ENCODE measurements at places on chromosomes 6 and 20. TPM values are rescaled to one million over a fixed set of nuclear protein-coding genes. Genes with fewer than 3 reads are reported as not detected.

- no peak for DNase-seq
These were observed 59.9 kb upstream of the TINAG start for GRCh38 chr6:54248319-54248718.

- no peak for DNase-seq
These were observed 2.9 kb upstream of the GZF1 start for GRCh38 chr20:23358923-23359593.

- no peak for DNase-seq
These were observed 580.1 kb upstream of the BTBD3 start for GRCh38 chr20:11337361-11338130.

DNA sequence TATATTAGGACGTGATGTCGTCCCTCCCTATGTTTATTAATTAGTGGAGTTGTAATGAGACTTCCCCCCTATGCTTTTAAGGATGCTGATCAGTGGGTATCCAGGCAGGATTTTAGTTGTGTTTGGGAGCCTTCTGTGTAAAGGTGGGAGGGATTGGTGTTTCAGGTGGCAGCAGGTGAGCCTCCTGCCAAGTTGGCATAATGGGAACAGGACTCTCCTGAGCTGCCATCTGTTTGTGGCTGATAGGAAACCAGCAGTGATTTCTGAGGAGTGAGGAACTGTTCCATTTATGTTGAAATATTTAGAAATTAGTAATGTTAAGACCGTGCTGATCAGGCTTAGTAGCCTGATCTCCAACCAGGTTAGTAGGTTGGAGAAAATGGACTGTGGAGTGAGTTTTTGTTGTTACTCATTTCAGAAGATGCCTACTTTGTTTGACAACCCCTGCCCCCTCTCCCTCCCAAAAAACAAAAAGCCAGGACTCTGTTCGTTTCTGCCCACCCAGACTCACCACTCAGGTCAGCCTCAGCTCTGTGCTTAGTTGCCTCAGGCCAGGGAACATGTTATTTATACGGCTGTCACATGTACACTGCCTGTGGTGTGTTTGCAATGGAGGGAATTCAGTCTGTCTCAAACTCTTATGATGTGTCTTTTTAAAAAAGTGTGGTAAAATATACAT lies 55.4 kb upstream of the TULP4 start:
- no peak for DNase-seq

DNA sequence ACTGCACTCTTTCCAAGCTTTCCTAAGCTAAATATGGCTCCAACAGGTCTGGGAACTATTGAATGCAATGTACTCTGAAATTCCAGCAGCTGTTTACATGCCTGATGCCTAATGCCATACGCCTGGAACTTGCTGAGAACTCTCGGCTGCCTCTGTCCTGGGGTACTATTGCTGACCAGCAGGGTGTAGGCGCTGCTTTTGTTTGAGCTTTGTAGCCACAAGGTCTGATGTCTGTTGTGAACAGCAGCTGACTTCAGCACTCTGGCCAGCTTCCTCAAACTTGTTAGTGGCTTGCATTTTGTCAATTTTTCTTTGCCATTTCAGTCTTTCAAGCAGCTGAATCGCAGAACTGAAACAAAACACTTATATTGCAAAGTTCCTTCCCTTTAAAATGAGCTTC lies 26.7 kb downstream of the SAYSD1 start:
- DNase-seq: no peak

Gene VSX1
- not detected for total RNA-seq

Gene FOXC1
- 13.5 TPM for total RNA-seq

GRCh38 chr6:4210629-4211419 lies 75.4 kb upstream of the ECI2 start:
- DNase-seq: peak; percentile 66

Gene PGC
- not detected for total RNA-seq

GRCh38 chr20:16581241-16581640 lies 8.0 kb upstream of the KIF16B start:
- no peak for DNase-seq

Gene FAM209B
- total RNA-seq: not detected

Gene SLC17A3
- not detected for total RNA-seq

Gene DDAH2
- total RNA-seq: 93.3 TPM

DNA sequence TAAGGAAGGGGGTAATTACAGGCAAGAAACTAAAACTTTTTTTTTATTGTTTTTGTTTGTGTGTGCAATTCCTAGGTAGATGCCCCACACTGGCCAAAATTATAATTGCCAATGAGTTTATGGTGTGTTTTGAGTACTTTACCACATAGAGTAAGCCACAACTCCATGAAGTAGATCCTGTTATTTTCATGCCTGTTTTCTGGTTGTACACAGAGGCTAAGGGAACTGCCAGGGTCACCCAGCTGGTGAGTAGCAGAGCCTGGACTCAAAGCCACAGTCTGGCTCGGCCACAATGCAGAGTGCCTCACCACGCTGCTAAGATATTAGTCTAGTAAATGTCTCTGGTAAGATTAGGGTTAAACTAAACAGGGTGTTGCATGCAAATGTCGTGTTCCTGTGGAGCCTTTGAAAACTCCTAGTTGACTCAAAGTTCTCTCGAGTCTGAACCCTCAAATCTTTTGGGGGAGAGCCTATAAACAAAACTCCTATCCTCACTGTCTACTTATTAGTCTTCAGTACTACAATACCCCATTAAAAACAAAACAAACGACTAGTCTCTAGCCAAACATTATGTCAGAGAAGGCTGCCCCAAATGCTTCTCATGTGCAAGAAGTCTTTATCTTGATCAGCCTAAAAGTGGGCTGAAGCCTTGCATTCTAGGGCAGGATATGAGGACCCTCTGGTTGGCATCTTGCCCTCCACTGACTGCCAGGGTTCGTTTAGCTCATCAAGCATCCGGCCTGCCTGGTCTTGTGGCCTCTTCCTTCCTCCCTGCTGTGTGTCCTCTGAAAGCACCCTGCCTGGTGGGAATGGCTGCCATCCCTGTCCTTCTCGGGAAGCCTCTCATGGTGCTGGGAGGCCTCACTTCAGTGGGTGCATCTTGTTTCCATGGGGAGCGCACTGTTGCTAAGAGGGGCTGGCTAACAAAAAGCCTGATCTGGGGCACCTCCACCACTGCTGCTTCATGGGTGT lies 4.2 kb downstream of the DUSP22 start:
- DNase-seq: peak; percentile 70

All from right atrium auricular region (tissue), 2 donors.